Left ventricle myocardium superior (tissue), 1 donor: ENCODE measurements at places on chromosomes 1 and 21. TPM values are rescaled to one million over a fixed set of nuclear protein-coding genes. Genes with fewer than 3 reads are reported as not detected.

LAMC2 gene
- 3.7 TPM for total RNA-seq

GCSAML gene
- not detected for total RNA-seq

B3GALT2 gene
- 83.4 TPM for total RNA-seq

KCTD3 gene
- total RNA-seq = 13.6 TPM

DVL1 gene
- 144 TPM for total RNA-seq

KRTAP12-3 gene
- not detected for total RNA-seq

TFF2 gene
- total RNA-seq = not detected

BMP8B gene
- total RNA-seq = 0.40 TPM

DNA sequence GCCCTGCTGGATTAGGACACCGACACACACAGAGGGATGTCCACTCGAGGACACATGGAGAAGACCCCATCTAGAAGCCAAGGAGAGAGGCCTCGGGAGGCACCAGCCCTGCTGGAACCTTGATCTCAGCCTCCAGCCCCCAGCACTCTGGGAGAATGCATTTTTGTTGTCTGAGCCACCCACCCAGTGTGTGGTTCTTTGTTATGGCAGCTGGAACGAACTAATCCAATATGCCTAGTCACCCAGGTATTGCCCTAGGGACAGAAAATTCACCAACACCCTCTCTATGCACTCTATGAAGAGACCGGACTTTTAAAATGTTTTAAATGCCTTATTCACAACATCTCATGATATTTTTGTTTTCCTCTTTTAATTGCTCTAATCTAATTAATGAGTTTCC lies 117.4 kb downstream of the CRYAA start:
- peak; percentile 8 for DNase-seq

GRCh38 chr21:35291973-35292627 lies 243.0 kb upstream of the RUNX1 start:
- DNase-seq = no peak

GRCh38 chr1:63975481-63975880 lies 201.7 kb downstream of the ROR1 start:
- no peak for DNase-seq

- DNase-seq = no peak
Observed at GRCh38 chr1:150516616-150517015, 1.1 kb downstream of the FALEC start.

GRCh38 chr1:166868639-166869038 lies 7.4 kb downstream of the TADA1 start:
- no peak for DNase-seq

DNA sequence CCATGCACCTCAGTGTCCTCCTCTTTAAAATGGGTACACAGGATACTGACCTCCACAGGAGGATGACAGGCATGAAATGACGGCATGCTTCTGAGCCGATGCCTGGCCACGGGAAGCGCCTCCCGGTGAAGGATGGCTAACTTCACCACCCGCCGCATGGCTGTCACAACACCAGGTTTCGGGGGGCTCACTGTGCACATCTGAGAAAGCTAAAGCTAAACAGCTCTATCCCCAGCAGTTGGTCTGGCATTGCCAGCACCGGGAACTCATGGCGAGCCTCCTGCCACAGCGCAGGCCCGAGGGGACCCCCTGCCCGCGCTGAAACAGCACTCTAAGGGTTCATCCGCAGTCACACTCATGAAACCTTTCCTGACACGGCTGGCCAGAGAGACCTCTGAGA lies 16.0 kb downstream of the NPHP4 start:
- no peak for DNase-seq

DNA sequence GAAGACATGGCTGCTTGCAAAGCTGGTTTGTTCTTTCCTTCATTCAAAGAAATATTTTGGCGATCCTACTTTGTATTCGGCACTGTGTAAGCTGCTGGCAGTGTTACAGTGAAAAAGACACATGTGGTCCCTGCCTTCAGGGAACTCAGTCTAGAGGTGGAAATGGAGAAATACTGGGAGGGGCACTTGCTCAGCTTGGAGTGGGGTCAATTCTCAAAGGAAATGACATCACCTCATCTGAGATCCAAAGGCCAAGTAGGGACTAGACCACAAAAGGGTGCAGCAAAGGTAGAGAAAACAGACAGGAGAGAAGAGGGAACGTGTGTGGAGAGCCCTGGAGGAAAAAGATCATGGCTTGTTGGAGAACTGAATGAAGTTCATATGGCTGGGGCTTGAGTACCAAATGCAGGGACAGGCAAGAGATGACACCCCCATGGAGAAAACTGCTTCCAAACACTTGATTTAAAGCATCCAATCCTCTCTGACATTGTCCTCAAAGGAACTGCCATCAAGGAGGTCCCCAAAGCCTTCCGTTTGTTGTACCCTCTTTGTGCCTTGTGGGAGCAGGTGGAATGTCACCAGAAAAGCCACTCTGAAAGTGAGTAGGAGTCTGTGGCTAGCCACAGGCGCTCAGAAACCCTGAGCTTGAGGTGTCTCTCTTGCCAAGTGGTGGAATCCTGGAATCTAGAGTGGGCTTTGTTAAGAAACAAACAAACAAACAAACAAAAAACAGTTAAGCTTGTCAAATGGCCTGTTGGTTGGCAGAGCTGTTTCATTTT lies 48.3 kb upstream of the TDRD10 start:
- DNase-seq = no peak

DNA sequence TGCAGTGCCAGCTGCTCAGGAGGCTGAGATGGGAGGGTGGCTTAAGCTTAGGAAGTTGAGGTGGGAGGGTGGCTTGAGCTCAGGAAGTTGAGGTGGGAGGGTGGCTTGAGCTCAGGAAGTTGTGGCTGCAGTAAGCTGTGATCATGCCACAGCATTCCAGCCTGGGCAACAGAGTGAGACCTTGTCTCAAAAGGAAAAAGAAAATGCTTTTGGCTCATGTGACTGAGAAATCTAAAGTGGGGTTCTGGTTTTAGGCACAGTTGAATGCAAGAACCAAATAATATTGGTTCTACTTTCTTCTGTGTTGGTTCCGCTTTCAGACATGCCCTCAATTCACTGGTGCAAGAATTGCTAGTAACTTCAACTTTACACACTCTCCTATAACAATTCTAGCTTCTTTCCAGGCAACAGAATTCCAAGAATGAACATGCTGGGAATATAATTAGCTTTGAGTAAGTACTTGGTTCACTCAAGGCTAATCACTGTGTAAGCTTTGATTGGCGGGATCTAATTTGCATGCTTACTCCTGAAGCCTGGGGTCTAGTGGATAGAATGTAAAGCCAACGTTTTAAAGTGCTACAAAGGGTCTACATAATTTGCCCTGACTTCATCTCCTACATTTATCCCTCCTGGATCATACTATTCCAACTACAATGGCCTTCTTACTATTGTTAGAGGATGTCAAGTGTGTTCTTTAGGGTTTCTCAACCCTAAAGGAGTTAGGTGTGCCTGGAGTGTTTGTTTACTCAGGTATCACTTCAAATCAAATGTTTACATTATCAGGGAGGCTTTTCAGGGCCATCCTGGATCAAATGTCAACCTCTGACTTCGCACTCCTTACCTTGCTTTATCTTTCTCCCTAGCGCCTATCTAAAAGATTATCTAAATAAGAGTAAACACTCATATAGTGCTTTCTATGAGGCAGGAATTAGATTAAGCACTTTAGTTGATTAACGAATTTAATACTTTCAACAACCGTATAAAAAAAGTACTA lies 115.1 kb downstream of the SLC16A1 start:
- DNase-seq = no peak

DNA sequence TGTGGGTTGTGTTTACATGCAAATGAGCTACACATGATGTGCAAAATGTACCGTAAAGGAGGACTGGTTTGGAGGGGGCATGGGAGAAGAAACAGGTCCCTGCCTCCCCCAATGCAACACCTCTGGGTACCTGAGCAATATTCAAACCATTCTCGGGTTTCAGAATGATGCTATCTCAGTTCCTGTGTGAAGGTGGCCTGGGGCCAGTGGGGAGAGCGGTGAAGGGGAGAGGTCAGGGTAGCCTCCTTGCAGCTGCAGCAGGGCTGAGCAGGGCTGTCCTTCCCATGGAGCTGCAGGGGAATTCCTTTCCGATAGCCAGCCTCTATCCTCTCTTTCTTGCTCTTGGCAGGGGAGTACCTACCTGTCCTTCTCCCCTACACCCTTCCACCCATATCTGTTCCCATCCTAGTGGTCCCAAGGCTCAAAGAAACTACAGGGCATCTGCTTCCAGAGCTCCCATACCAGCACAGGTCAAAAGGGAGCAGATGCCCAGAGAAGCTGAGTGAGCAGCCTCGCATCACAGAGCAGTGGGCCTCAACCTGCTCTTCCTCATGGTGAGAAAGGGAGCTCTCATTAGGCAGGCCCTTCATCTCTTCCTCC lies 11.9 kb downstream of the MEF2D start:
- DNase-seq = no peak

GRCh38 chr1:11857164-11857851 lies 1.4 kb downstream of the NPPB start:
- DNase-seq = no peak

DNA sequence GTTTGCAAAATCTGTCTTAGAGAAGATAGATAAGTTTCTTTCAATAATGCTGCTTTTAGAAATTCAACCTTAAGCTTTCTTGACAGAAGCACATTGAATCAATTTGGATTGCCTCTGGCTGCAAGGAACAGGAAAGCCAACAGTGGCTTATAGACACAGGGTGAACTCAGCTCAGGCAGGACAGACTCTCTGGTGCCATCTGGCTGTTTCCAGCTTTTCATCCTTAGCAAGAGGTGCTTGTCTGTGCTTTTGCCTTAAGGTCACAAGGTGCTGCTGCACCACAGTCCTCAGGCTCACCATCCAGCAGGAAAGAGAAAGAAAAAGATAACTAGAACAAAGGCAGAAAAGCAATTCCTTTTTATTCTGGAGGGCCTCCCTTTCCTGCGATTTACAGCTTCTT lies 93.7 kb upstream of the ETS2 start:
- DNase-seq = no peak

DNA sequence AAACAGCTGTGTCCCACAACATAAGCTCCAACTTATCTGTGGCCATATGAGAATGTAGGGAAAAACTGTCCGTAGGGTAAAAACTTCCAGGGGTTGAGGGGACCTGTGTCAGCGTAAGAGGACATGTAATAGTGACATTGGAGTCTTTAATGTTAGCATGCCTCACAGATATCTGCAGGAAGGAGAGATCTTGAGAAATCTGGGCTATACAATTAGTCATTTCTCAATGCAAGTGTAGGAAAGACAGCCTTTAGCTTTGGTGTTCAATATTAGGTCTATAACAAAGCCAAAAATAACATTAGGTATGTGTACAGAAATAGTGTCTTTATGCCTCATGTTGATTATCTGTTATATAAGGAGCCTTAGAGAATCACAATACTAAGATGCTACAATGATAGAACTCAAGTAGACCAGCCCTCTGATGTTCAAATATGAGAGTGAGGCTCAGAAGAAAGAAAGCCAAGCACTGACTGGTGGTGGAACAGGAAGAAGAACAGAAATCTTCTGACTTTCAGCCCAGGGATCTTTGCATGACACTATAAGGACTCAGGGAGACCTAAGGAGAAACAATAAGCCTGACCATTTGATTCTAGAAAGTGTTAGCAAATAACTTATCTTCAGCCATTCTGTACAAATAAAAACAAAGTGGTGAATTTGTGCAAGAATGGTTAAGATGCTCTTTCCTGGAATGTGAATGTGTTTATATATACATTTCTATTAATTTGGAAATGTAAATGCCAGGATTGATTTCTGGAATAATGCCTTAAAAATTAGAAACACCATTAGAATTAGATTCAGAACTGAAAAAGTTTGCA lies 152.6 kb downstream of the ZC3H11B start:
- DNase-seq = no peak
